ENCODE measurements at places on chromosomes 1 and 21.

- H3K4me3 ChIP-seq: no peak overlapping the region
- H3K27ac ChIP-seq: no peak overlapping the region
- peaks cover 2% of the 10 kb centered on the region for H3K4me1 ChIP-seq
- no peaks in the 10 kb centered on the region for H3K27me3 ChIP-seq
- no peak for DNase-seq
These were observed 209.5 kb upstream of the C1orf174 start for GRCh38 chr1:4109628-4109940.

DNA sequence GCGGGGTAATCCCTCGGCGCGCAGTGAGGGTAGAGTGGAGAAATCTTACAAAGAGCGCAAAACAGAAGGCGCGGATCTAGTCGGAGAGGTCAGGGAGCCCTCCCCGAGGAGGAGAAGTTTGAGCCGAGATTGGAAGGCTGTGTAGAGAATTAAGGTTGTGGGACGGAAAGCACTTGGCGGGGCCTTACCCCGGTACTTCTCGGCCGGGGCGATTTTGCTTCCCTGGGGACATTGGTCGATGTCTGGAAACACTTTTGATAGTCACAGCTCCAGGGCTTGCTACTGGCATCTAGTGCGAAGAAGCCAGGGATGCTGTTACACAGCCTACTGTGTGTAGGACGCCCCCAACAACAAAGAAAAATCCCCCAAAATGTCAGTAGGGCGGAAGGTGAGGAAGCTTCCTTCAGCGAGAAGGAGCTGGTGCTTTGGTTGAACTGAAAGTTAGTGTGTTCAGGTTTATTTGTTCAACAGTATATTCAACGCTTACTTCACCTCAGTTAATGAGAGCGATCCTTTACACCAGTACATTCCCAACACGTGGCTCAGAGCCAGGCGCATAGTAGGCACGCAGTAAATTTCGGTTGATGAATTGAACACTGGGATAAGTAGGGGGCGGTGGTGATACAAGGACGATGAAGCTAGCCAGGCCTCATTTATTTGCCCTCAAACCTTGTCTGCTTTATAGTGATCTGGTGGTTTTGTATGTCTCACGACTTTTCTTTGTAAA, 807 bp downstream of the CEP85 start:
- H3K27ac ChIP-seq: peak overlapping the region; percentile 69
- peaks cover 5% of the 10 kb centered on the region for H3K4me1 ChIP-seq
- no peaks in the 10 kb centered on the region for H3K36me3 ChIP-seq
- no peaks in the 10 kb centered on the region for H3K27me3 ChIP-seq
- peak overlapping the region; percentile 94 for H3K4me3 ChIP-seq

DNA sequence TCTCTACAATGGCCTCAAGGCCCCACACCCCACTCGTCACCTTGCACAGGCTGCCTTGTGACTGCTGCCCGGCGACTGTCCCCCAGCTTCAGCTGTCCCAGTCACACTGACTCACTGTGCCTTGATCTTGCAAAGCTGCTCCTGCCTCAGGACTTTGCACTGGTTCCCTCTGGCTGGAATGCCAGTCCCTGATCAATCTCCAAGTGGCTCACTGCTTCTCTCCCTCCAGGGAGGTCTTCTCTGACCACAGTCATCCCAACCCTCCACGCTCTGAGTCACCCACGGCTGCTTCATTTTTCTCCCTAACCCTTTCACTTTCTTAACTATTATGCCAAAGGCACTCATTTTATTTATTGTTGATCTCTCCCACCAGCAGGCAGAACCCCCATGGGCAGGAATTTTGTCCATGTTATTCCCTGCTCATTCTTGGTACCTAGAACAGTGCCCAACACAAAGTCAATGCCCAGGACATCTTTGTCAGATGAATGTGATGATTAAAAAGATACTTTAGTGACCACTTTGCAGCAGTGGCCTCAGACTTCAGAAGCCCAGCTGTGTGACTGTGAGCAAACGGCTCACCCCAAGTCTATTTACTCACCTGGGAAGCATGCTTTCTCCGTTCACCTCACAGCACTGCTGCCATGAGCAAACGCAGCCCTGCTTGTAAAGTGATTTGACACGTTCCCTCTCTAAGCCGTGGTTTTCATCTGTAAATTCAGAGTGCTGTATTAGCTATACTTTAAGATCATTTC, 53.4 kb downstream of the ZBTB18 start:
- no peak overlapping the region for H3K4me3 ChIP-seq
- H3K36me3 ChIP-seq: no peaks in the 10 kb centered on the region
- DNase-seq: peak; percentile 88
- H3K4me1 ChIP-seq: peaks cover 3% of the 10 kb centered on the region

- DNase-seq: no peak
- peaks cover 6% of the 10 kb centered on the region for H3K4me1 ChIP-seq
- H3K4me3 ChIP-seq: no peak overlapping the region
- H3K36me3 ChIP-seq: no peaks in the 10 kb centered on the region
These were observed 344.7 kb upstream of the USP24 start for GRCh38 chr1:55559842-55560241.

DNA sequence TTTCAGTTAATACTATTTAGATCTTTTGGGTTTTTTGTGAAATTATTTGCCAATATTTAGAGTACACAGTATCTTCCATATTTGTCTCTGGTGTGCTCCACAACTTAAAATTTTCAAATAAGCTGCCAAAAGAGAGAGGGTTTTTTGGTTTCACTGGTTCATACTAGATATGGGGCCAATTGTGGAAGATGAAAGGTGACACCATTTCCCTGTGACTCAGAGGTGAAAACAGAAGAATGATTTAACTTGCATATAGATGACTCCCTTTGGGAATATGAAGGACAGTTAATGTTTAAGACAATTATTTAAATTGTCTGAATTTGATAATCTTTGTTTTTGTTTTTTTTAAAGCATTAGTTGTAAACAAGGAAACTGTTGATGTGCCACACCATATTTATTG, 37.5 kb downstream of the IVNS1ABP start:
- H3K4me3 ChIP-seq: no peak overlapping the region
- DNase-seq: no peak
- no peaks in the 10 kb centered on the region for H3K27me3 ChIP-seq
- no peaks in the 10 kb centered on the region for H3K36me3 ChIP-seq

GRCh38 chr1:150146849-150147542, 2.7 kb upstream of the PLEKHO1 start:
- H3K27me3 ChIP-seq: peaks cover 3% of the 10 kb centered on the region
- H3K4me3 ChIP-seq: no peak overlapping the region
- no peak for DNase-seq
- H3K27ac ChIP-seq: no peak overlapping the region

GRCh38 chr1:55061706-55062321, 22.5 kb downstream of the PCSK9 start:
- no peaks in the 10 kb centered on the region for H3K4me1 ChIP-seq
- peaks cover 8% of the 10 kb centered on the region for H3K36me3 ChIP-seq
- no peak overlapping the region for H3K27ac ChIP-seq
- no peaks in the 10 kb centered on the region for H3K27me3 ChIP-seq
- no peak overlapping the region for H3K4me3 ChIP-seq

GRCh38 chr1:205046870-205047269, 3.9 kb downstream of the CNTN2 start:
- no peaks in the 10 kb centered on the region for H3K36me3 ChIP-seq
- DNase-seq: no peak
- no peak overlapping the region for H3K27ac ChIP-seq
- no peaks in the 10 kb centered on the region for H3K4me1 ChIP-seq

- H3K4me1 ChIP-seq: peaks cover 32% of the 10 kb centered on the region
- H3K27ac ChIP-seq: peak within 1 kb of the TSS; percentile 99
- no peaks in the 10 kb centered on the region for H3K36me3 ChIP-seq
- H3K4me3 ChIP-seq: peak within 1 kb of the TSS; percentile 88
These were observed at the start of gene PTPRF for GRCh38 chr1:43530483-43531106. Gene PTPRF (plus strand): TSS chr1:43530883. CDS start chr1:43545076, 14,193 bp downstream.

DNA sequence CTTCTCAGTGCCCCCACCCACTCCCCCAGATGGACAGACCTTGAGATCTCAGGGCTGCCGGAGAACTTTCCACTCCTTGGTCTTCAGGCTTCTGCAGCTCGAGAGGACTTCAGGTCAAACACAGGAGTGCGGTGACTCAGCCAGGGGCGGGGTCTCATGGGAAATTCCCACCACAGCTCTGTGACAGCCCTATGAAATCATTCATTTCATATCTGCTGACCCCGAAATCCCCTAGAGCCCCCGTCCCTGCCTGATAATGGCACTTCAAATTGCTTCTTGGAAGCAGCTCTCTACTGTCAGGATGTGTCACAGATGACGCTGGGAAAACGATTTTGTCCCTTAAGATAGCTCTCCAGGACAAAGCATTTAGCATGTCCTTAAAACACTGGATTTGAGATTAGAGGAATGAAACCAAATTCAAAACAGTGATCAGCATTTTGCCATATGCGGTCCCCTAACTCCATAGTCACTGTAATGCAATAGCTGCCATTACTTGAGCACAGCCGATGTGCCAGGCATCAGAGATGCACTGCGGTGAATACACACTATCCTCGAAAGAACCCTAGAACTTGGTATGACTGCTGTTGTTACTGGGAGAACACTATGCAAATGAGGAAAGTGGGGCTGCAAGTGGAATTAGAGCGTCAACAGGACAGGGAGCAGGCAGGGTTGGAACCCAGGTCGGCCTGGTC, at the start of gene TNFRSF9:
TSS of gene TNFRSF9 (minus strand) at position 95 of the 692 bp plus-strand sequence. CDS start 845 bp downstream, outside the sequence.
- DNase-seq: peak; percentile 57
- peaks cover 5% of the 10 kb centered on the region for H3K4me1 ChIP-seq
- H3K36me3 ChIP-seq: no peaks in the 10 kb centered on the region
- H3K4me3 ChIP-seq: peak within 1 kb of the TSS; percentile 13
- peaks cover 18% of the 10 kb centered on the region for H3K27me3 ChIP-seq

GRCh38 chr1:186187601-186188000, 187.5 kb downstream of the TPR start:
- peaks cover 5% of the 10 kb centered on the region for H3K4me1 ChIP-seq
- H3K27ac ChIP-seq: peak overlapping the region; percentile 80
- no peaks in the 10 kb centered on the region for H3K27me3 ChIP-seq
- H3K4me3 ChIP-seq: no peak overlapping the region
- no peaks in the 10 kb centered on the region for H3K36me3 ChIP-seq
- no peak for DNase-seq

- H3K27me3 ChIP-seq: no peaks in the 10 kb centered on the region
- no peak overlapping the region for H3K4me3 ChIP-seq
- H3K36me3 ChIP-seq: no peaks in the 10 kb centered on the region
- no peak overlapping the region for H3K27ac ChIP-seq
- H3K4me1 ChIP-seq: no peaks in the 10 kb centered on the region
These were observed 450.1 kb upstream of the BEND5 start for GRCh38 chr1:49226758-49227157.

GRCh38 chr1:238624776-238625175, 734.1 kb upstream of the ZP4 start:
- no peak overlapping the region for H3K27ac ChIP-seq
- no peak for DNase-seq
- no peaks in the 10 kb centered on the region for H3K4me1 ChIP-seq
- no peaks in the 10 kb centered on the region for H3K36me3 ChIP-seq

DNA sequence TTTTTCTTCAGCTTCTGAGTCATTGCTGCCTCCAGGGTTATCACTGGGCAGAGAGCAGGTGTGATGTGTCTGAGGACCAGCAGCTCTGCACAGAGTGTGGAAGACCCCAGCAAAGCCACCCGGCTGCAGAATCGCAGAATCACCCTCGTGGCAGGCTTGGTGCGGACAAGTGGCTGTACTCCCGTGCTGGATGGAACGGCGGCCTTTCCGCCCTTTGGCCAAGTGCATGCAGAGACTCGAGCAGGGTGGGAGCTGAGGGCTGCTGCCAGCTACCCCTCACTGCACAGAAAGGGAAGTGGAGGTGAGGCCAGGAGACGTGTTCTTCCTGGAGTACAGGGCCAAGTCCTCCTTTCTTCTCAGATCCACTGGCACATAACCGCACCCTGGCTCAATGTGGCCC, 162.5 kb downstream of the PCBP3 start:
- H3K27ac ChIP-seq: no peak overlapping the region
- H3K36me3 ChIP-seq: no peaks in the 10 kb centered on the region
- no peaks in the 10 kb centered on the region for H3K4me1 ChIP-seq
- no peak for DNase-seq

Data from trophoblast cell (in vitro differentiated cells and primary cell).